Right atrium auricular region (tissue), 2 donors: ENCODE measurements at places on chromosomes 1 and 21. TPM values are rescaled to one million over a fixed set of nuclear protein-coding genes. Genes with fewer than 3 reads are reported as not detected.

The CD101 gene
- total RNA-seq: 0.11 TPM

The TSSK3 gene
- total RNA-seq: 0.70 TPM

The SZT2 gene
- total RNA-seq: 17.5 TPM

DNA sequence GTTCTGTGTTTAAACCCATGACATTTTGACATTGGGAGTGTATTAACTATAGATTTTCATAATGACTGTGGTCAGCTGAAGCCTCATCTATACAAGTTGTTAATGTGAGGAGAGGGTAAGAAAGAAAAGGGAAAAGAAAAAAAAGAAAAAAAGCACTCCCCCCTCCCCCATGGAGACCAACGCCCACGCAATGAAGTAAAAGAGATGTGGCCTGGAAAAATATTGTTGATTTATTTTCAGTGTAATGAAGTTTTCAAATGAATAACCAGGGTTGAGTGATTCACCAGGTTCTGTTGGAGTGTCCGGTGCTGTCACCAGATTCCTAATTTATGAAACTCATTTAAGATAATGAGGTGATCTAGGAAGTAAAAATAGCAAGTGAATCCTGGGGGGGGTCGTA, 4.7 kb downstream of the RNF220 start:
- DNase-seq: no peak

GRCh38 chr1:175208773-175209492, 16.4 kb upstream of the KIAA0040 start:
- DNase-seq: no peak

DNA sequence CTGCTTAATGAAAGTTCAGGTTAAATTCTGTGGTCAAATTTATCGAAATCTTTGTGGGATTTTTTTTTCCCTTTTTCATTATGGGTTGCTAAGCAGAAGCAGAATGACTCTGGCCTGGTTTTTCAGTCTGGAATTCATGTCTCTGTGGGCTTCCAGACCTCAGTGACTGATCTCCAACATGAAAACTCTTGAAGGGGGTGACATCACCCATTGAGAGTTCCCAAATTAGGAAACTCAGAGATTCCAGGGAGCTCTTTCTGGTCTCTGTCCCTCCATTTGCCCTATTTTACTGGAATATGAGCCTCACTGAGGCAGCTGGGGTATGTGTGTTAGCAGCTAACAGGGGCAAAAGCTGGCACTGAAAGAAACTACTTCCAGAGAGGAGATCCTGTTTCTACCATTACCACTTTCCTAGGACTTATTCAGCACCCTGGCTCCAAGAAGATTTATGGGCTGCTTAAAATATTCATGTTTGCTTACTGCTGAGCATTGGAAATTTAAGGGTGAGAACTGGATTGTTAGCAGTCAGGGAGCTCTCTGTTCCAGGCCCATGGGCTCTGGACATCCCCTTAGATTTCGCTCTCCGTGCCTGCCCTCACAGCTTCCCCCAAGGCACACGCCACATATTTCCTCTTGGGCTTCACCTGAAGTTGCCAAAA, 203.4 kb upstream of the SPAG17 start:
- no peak for DNase-seq

DNA sequence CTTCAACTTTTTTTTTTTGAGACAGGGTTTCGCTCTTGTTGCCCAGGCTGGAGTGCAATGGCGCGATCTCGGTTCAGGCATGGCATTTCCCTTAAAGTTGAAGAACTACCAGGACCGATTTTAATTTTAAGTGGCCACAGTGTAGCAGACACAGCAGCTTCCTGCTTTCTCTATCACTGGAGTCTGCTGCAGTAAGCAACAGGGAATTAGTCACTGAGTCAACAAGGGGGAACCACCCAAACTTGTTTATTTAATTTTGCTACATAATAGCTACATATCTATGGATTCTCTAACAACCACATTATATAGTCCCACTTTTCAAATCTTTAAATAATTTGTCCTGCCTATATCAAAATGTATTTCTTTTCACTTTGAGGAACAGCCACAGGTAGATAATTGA, 12.5 kb upstream of the TNNI3K start:
- no peak for DNase-seq

GRCh38 chr1:17867470-17867869, 112.3 kb downstream of the ACTL8 start:
- no peak for DNase-seq

GRCh38 chr1:240344918-240345317, 253.2 kb downstream of the FMN2 start:
- DNase-seq: no peak

DNA sequence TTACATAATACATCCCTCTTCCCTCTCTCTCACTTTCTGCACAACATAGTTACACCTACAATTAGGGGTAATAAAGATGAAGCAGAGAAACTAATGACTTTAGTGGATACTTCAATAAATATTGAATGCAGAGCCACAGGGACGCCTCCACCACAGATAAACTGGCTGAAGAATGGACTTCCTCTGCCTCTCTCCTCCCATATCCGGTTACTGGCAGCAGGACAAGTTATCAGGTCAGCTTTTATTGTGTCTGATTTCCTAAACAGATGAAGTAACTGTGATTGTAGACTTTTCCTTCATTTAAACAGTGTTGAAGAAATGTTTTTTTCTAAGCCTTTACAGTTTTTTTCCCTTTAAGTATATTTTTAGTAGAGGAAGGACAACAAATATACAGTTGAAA, 281.6 kb downstream of the TPR start:
- no peak for DNase-seq

DNA sequence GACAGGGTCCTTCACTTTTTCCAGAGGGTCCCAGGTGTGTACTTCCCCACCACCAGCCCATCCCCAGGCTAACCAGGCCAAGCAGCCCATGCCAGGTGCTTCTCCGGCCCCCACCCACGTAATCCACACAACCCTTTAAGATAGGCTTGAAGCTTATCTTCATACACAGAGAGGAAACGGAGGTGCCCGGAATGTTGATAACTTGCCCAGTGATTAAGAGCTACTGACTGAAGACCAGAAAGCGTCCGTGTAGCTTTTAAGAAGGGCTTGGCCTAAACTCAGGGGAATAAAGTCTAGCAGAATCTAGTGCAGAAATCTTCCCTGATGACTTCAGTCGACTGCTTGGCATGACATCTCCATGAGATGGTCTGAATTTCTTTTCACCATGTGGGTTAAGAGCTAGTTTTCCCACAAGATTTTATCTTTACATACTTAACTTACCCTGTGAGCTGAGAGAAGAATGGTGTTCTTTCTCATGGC, 138.7 kb downstream of the GALNT2 start:
- DNase-seq: no peak

- DNase-seq: no peak
These were observed 790 bp upstream of the TSNAX start for GRCh38 chr1:231527586-231528171.

DNA sequence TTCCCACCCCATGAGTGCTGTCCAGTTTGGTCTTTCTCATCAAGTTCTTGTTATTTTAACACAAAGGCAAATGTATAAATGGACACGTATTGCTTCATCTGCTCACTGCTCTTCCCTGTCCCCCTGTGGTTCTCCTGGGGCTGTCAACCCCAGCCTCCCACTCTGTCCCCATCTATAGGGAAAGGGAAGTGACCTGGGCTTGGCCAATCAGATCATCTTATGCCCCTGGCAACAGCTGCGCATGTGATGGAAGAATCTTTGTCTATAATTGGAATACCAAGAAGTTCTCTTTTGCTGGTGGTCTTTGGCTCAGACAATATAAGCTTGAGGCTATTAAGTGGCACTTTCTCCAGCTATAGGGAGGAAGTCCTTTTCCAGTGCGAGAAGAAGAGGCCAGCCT, 4.7 kb upstream of the CCSAP start:
- no peak for DNase-seq

GRCh38 chr1:60916906-60917305, 165.5 kb upstream of the NFIA start:
- no peak for DNase-seq

DNA sequence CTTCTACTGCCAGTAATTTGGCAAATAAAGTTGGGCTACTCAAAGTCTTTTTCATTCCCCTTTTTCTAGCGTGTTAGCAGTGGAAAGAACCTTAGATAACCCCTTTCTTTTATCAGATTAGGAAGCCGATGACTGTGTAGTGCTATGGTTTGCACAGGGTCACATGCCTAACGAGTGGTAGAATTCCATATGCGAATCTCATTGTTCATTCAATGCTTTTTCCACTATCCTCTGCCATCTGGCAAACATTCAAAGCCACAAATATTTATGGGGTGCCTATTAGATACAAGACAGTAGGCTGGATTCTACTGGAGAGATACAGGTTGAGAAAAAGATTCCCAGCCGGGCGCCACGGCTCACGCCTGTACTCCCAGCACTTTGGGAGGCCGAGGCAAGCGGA, 14.9 kb upstream of the IER5 start:
- DNase-seq: no peak

DNA sequence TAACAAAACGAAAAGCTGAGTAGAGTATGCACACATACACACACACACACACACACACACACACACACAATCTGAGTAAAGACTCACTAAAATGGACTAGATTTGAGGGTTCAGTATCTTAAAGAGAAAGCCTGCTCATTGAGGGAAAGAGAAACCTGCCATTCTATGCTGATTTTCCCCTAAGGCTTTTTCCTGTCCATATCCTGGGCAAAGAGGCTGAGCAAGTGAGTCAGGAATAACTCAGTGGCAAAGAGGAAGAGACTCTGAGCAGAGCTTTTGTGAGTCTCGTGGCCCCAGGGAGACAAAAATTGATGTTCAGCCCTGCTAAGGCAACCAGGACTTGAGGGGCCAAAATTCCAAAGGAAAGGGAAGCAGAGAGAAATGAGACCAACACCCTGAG, 37.3 kb upstream of the RUNX1 start:
- no peak for DNase-seq
